ENCODE measurements at places on chromosomes 2 and 18.

GRCh38 chr2:106830191-106830590, 55.8 kb downstream of the ST6GAL2 start:
- DNase-seq = no peak

DNA sequence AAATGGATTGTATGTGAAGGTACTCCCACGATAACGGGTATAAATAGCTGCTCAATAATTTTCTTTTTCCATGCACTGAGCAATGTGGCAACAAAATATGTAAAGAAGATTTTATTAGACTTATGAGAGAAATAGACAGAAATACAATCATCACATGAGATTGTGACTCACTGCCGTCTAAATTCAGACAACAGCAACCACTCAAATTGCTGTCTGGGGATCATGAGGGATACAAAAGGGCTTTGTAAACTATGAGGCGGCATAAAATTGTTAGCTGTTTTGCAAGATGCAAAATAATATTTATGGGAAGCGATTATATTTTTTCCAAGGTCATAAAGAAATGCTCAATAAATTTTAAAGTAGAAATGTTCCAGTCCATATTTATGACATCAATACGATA, 259.1 kb upstream of the AGAP1 start:
- no peak for DNase-seq

DNA sequence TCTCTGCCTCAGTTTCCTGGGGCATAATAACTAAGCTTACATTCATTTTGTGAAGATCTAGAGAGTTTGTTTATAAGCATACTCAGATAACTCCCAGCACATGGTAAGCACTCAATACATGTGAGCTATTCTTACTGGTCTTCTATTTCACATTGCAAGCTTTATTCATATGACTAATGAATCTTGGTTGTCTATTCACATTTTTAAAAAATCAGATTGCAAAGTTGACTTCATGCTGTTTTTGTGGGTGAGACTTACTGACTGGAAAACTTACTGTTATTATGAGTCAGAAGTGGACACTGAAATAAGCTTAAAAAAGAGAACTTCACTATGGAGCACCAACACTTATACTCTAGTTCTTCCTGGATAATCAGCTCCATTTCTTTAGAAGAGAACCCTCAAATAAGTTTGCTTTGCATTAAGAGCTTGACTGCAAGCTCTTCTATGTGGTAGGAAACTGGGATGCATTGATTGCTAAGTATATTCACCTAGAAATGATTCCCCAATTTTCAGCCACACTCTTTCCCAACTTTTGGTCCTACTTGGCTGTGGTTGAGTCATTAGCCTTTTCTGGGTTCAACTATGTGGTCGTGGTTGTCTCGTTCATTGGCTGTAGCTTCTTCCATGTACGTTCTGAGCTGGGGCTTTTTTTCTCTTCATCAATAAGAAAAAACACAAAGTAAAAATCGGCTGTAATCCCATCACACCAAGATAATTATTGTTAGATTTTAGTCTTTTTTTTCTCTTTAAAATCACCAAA, 29.5 kb upstream of the RBMS1 start:
- no peak for DNase-seq

GRCh38 chr2:75994759-75995158, 284.0 kb upstream of the GCFC2 start:
- DNase-seq = no peak

GRCh38 chr2:194214192-194214591, 1442.8 kb upstream of the SLC39A10 start:
- no peak for DNase-seq

DNA sequence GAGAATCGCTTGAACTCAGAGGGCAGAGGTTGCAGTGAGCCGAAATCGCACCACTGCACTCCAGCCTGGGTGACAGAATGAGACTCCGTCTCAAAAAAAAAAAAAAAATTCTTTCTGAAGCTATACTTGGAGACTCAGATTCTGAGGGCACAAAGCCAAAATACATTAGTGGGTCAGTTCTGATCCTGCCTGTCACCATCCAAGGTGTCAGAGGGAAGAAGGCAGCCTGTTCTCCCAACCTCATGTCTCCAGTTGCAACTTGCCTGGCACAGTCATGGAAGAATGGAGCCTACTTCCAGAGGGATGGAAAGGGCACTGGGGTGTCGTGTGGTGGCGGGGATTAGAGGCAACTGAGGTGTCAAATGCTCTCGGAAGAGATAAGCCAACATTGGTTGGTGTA, 104.8 kb upstream of the GATA6 start:
- DNase-seq = no peak

DNA sequence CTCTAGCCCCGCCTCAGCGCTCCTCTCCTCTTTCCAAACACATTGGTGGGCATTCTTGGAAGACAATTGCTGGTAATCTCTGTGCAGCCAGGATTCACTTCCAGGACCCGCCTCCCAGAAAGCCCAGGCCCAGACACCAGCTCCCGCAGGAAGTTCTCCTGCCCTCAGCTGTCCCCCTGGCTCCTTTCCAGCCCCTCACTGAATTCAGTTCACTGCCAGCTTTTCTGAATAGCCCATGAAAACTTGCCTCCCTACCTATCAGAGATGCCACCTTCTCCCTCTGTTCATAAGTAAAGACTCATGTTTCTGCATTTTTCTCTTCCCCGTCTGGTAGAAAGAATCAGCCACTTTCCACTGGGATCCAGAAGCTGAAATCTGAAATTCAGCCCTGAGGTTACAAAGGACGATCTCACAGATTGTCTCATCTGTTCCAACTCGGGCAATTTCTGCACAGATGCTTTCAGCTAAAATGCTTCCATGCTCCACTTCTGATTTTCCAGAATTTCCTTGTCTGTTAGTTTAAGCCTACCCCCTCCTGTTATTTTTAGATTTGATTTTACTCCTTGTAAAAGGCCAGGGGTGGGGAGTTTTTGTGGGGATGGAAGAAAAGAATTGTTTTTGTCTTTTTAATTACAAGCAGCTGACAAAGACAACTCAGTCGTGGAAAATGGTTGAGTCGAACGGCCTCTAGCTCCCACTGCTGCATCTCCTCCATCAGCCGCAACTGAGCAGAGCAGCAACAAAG, 98.1 kb downstream of the SP3 start:
- DNase-seq = no peak

DNA sequence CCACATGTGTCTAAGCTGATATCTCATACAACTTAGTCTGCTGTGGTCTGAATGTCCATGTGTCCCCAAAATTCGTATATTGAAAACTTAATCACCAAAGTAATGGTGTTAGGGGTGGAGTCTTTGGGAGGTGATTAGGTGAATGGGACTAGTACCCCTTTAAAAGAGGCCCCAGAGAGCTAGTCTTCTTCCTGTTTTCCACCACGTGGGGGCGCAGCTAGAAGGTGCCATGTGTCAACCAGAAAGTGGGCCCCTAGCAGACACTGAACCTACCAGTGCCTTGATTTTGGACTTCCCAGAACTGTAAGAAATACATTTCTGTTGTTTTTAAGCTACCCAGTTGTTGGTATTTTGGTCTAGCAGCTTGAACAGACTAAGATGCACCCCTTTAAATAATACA, 86.6 kb downstream of the ASB1 start:
- DNase-seq = no peak

DNA sequence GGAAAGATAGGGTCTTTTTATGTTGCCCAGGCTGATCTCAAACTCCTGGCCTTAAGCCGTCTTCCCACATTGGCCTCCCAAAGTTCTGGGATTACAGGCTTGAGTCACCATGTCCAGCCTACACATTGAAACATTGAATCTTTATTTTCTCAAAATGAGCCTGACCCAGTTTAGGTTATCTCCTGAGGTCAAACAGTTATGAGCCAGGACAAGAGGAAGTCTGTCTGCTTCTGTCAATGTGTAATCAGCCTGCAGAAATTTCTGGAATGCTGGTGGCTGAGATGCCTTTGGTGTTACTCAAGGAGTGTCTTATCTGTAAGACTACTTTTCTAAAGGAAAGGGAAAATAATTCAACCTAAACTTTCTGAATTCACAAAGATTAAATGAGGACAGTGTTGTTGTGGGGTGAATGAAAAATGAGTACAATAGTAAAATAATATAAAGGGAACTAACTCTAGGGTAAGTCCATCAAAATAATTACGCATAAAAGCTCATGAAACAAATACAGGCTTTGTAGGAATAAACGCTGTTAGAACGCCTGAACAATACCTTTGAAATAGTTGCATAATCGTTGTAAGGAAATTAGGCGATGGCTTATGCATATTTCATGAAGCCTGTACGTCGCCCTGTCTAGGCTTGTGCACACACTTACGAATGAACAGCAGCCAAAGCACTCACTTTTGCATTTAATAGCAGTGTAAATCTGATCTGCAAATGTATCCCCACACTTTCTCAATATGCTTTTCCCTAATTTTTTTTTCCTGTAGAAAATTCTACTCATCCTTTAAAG, 260.8 kb downstream of the RDH14 start:
- DNase-seq = no peak

GRCh38 chr18:5842653-5843052, 52.7 kb downstream of the TMEM200C start:
- DNase-seq = no peak

- DNase-seq = no peak
These were observed 3.7 kb upstream of the NRP2 start for GRCh38 chr2:205678541-205679142.

- DNase-seq = no peak
These were observed 366.7 kb upstream of the SPHKAP start for GRCh38 chr2:228548230-228548629.

DNA sequence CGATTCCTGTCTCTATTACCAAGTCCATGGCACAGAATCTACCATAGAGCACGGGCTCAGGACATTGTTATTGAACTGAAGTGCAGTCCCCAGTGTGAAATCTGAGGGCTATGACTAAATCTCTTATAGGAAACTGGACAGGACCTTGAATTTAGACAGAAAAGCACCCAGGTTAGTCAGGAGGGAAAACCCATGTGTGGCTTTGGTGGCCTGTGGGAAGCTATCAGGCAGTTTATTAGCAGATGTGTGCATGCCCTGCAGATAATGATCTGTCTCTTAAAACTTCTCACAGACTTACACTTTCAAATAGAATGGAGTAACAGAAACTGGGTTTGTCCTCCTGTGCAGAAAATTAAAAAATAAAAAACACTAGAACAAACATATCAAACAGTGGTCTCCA, 610.0 kb upstream of the RAB6C start:
- no peak for DNase-seq

DNA sequence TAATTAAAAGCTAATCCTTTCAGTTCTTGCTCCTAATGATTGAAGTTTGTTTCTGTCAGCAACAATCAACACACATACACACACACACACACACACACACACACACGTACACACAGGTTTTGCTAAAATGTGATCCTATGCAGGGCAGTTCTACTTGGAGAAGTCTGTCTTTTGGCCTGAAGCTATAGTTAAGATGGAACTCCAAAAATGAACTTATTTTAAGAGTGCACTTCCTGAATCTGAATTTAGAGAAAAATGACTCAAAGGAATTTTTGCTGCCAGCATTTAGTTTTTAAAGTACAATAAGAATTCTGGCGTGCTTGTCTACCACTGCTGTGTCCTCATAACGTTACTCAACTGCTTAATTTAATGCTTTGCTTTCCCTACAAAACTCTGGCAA, 6.6 kb downstream of the GALNT5 start:
- no peak for DNase-seq

GRCh38 chr2:96951125-96951654, 35.2 kb downstream of the FAM178B start:
- peak; percentile 79 for DNase-seq

DNA sequence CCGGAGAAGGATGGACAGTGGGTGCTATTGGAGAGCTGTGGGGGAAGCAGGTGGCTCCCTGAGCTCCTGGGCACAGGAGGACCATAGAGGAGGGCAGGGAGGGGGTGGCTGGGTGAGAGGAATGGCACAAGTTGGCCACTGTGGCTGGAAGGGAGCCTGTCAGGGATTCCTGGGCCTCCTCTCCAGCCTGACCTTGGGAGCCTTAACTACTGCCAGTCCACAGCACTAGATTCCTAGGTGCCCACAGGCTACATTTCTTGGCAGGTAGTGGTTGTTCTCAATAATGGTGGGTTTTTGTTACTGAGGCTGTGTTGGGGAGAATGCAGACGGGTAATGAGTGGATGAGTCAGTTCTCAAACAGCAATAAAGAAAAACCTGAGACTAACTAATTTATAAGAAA, 26.0 kb downstream of the EFHD1 start:
- DNase-seq = no peak

- DNase-seq = no peak
These were observed 167.3 kb upstream of the SKOR2 start for GRCh38 chr18:47418746-47419145.

GRCh38 chr18:38635709-38636430, 1070.3 kb upstream of the CELF4 start:
- DNase-seq = no peak

- no peak for DNase-seq
These were observed 278.8 kb upstream of the SESTD1 start for GRCh38 chr2:179543361-179543901.

- no peak for DNase-seq
These were observed 175.3 kb downstream of the INHBB start for GRCh38 chr2:120520929-120521912.

DNA sequence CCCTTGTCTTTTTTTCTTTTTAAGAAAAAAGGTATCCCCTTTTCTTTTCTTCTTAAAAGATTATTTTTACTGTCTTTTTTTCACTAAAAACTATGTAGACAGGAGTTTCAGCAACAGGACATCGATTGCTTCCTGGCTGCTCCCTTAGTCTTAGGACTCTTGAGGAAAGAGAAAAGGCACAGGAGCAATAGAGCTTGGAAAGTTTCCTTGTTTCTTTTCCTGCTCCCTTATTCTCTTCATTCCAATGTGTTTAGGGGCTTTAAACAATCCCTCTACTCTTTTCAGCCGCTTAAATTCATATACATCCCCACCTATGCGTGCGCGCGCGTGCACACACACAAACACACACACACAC, 225.9 kb upstream of the FBXO11 start:
- DNase-seq = no peak

- no peak for DNase-seq
These were observed 102.4 kb upstream of the THUMPD2 start for GRCh38 chr2:39881494-39881893.

GRCh38 chr2:69817729-69818501, 11.5 kb upstream of the GMCL1 start:
- no peak for DNase-seq

DNA sequence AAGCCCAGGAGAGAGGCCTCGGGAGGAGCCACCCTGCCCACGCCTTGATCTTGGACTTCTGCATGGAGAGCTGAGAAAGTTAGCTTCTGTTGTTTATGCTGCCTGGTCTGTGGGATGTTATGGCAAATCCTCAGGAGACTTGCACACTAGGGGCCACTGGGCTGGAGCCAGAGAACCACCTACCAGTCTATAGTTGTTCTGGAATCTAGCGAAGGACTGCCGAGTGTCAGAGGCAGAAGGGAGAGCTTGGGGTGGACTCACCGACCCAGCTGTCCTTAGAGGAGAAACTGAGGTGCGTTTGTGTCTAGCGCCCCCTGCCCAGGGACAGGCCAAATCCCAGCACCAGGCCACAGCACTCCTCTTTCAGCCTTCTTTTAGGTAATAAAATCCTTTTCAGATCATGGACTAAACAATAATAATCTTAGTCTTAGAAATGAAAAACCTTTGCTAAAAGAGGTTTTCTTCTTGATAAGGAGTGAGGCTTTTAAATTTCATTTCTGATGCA, 398.7 kb upstream of the SALL3 start:
- DNase-seq = no peak

GRCh38 chr2:198499539-198499938, 695.1 kb downstream of the PLCL1 start:
- DNase-seq = no peak
